ENCODE measurements at places on chromosomes 12 and 14. TPM values are rescaled to one million over a fixed set of nuclear protein-coding genes. Genes with fewer than 3 reads are reported as not detected.

The MPHOSPH9 gene
- polyA plus RNA-seq, result 12.8 TPM

The KRT83 gene
- polyA plus RNA-seq, result not detected

DNA sequence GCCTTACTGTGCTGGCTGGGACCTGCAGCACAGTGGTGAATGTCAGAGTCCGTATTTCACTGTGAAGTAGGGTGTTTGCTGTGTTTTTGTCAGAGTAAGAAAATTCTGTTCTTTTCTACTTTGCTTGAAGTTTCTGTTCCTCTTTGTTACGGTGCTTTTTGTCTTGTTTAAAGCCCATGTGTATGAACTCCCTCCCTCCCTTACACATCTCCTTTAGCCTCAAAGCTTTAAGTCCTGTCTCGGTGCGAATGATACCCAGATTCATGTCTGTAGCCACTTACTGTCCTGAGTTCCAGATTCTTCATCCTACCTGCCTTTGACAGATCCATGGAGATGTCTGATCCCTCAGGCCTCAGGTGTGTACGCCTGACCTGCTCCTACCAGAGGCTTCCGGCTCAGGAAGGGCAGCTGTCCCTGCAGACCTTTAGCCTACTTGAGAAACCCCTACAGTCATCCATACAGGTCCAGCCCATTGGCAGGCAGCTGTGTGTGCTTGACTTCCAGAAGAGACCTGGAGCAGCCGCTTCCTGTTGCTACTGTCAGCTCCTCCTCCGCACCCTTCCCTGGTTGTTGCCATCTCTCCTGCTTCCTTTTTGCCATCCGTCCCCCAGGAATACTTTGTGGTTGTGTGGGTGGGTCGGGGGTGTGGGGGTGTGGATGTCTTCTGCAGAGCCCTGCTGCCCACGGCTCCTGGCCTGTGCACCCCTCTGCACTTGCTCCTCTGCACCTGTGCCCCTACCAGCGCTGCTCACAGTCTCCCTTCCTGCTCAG, 72.9 kb downstream of the DDX51 start:
- no peak for DNase-seq

DNA sequence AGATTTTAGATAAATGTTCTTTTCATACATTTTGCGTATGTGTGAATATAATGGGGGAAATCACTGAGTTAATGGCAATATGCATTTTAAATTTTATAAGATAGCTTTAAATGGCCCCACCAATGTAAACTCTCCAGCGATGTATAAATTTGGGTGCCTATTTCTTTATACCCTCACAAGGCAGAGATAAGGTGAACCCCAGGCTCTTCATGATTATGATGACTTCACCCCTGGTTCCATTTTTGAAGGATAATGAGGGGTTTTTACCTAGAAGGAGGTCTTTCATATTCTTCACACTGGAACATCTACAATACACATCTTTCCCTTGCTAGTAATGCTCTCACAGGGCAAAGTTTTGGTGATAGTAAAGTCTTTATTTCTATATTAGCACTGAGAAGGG, 35.2 kb downstream of the KLRG1 start:
- no peak for DNase-seq

- DNase-seq, result no peak
Measured at GRCh38 chr12:3670083-3670620, 82.8 kb downstream of the CRACR2A start.

- DNase-seq, result no peak
Measured at GRCh38 chr14:101501341-101501740, 60.0 kb upstream of the DIO3 start.

- DNase-seq, result peak; percentile 50
Measured at GRCh38 chr14:23447361-23448350, 12.2 kb upstream of the MYH7 start.

- DNase-seq, result no peak
Measured at GRCh38 chr12:58901664-58902063, 18.6 kb downstream of the LRIG3 start.

- DNase-seq, result no peak
Measured at GRCh38 chr14:75047506-75047905, 3.8 kb downstream of the MLH3 start.

GRCh38 chr12:124549629-124550028, 17.8 kb downstream of the NCOR2 start:
- DNase-seq, result no peak

- no peak for DNase-seq
Measured at GRCh38 chr14:106681568-106681967, 1155.2 kb downstream of the TMEM121 start.

DNA sequence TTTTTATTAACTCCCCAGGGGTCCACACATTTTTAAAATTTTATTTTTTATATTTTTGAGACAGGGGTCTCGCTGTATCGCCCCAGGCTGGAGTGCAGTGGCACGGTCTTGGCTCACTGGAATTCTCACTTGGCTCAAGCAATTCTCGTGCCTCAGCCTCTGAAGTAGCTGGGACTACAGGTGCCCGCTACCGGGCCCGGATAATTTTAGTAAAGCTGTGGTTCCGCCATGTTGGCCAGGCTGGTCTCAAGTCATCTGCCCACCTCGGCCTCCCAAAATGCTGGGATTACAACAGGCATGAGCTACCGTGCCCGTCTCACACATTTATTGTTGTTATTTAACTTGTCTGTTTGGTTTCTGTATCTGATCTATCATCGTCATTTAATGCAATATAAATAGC, 307.4 kb downstream of the TMTC2 start:
- DNase-seq, result no peak

- DNase-seq, result no peak
Measured at GRCh38 chr14:26845151-26845818, 247.5 kb upstream of the NOVA1 start.

Data from HepG2 (cell line).